Hippocampal formation (tissue), 2 donors: ENCODE measurements at places on chromosomes 12 and 14.

GRCh38 chr12:21656905-21657325 is 727 bp downstream of the LDHB start:
- DNase-seq: peak; percentile 67

DNA sequence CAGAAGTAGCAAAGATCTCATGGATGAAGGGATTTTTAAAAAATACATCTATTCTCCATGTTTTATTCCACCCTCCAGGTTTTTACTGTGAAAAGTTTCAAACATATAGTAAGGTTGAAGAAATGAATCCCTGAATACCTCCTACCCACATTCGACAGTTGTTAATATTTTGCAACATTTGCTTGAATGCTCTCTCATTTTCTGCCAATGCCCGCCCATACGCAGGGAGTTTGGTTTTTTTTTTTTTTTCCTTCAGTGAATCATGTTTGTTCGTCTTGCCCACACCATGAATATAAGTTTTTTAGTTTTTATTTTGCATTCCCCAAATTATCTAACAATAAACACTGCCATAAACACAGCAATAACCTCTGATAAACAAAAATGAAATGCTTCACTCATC is 82.9 kb downstream of the MAP1LC3B2 start:
- no peak for DNase-seq

GRCh38 chr14:68239988-68240771 is 420.6 kb downstream of the RAD51B start:
- DNase-seq: no peak

DNA sequence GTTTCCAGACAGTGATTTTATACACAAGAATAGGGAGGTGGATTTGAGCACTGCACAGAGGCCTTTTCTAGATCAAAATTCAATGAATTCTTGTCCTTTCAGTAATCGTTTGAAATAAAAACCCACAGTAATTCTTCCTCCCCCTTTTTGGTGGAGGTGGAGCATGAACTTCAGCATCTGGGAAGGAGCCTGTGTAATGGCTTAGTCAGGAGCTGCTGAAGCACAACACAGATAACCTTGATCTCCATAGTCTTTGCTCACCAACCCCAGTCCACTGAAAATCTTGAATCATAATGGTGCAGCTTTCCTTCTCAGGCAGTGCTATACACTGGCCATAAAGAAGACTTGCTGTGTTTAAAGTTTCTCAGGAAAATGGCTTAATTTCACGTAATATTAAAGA is 6.4 kb upstream of the TBPL2 start:
- DNase-seq: no peak

DNA sequence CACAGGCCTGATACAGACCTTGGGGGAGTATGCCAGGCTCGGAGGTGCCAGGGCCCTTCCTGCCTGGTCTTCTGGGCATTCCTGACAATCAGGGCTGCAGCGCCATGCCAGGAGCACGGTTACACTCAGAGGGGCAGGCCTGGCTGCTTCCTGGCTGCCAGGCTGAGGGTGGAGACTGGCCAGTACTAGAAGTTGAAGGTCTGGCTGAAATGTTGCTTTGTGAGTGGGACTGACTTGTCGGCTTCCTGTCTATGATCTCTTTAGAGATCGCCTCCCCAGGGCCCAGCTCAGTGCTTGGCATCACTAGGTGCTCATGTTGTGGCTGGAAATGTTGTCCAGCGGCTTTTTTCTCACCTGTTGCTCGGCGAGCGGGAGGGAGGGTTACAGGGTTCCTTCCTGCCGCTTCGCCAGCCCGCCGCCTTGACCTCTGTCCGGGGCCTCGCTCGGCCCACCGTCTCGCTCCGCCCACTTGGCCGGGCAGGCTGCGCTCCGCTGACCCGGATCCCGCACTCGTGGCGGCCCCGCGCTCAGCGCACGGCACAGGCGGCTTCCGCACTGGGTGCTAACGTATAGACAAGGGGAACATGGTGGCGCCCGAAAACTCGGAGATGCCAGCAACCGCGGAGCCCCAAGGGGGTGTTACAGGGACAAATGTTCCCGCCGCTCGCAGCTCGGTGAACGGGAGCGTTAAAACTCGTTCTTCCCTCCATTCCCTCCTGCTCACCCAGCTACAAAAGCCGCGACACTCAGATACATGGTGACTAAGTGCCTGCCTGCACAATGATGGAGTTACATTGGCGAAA is 32.6 kb downstream of the PAPLN start:
- DNase-seq: peak; percentile 21

- DNase-seq: peak; percentile 6
These were observed 147.6 kb downstream of the CHST11 start for GRCh38 chr12:104604070-104604994.

GRCh38 chr12:27504507-27504906 is 19.5 kb upstream of the PPFIBP1 start:
- DNase-seq: no peak

GRCh38 chr12:108193917-108194316 is 64.8 kb downstream of the WSCD2 start:
- DNase-seq: no peak

GRCh38 chr14:81353691-81354323 is 46.3 kb downstream of the STON2 start:
- DNase-seq: no peak
